Ureter (tissue), 1 donor: ENCODE measurements at places on chromosomes 1 and 21.

- DNase-seq, result no peak
Measured at GRCh38 chr21:25942135-25942534, 207.4 kb downstream of the GABPA start.

- DNase-seq, result no peak
Measured at GRCh38 chr1:63931468-63931867, 157.7 kb downstream of the ROR1 start.

DNA sequence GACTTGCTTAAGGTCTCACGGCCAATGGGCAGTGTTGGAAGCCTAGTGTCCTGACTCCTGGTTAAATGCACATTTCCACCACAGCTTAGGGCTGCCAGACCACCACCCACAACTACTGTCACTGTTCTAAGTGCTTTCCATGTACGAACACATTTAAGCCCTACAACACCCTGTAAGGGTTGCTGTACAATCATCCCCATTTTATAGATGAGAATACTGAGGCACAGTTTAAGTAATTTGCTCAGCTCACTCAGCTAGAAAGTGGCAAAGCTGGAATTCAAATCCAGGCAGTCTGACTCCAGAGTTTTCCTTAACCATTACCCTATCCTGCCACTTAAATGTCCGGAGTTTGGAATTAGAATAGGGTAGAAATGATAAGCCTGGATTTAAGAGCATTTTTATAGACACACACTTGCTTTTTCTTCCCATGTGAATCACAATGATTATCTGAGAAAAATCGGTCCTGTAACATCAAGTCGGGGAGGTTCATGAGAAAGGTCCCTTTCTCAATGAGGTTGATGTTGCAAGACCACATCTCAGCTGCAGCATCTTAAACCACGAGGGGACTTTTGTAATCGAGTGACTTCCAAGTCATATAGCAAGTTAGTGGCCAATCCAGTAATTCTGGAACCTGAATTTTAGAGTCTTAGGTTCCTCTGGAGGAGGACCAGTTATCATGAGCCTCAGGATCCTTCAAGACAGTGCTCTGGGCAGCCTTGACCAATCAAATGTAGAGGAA, 8.6 kb downstream of the E2F2 start:
- DNase-seq, result no peak

DNA sequence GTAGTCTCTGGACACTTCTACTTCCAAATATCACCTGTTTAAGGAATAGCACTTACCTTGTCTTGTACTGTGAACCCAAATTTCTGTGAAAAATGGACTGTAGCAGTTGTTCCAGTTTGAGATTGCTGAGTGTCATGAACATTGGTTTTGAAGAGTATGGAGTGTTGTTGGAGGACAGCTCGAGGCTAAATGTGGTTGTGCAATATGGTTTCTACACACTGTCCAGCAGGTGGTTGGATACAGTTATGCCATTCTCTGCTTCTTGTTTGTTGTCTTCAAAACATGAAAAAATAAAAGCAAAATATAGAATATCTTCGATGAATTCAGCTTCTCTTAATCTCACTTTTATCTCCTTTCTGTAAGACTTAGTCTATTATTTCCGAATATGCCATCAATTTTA, 67.1 kb downstream of the DDR2 start:
- no peak for DNase-seq

DNA sequence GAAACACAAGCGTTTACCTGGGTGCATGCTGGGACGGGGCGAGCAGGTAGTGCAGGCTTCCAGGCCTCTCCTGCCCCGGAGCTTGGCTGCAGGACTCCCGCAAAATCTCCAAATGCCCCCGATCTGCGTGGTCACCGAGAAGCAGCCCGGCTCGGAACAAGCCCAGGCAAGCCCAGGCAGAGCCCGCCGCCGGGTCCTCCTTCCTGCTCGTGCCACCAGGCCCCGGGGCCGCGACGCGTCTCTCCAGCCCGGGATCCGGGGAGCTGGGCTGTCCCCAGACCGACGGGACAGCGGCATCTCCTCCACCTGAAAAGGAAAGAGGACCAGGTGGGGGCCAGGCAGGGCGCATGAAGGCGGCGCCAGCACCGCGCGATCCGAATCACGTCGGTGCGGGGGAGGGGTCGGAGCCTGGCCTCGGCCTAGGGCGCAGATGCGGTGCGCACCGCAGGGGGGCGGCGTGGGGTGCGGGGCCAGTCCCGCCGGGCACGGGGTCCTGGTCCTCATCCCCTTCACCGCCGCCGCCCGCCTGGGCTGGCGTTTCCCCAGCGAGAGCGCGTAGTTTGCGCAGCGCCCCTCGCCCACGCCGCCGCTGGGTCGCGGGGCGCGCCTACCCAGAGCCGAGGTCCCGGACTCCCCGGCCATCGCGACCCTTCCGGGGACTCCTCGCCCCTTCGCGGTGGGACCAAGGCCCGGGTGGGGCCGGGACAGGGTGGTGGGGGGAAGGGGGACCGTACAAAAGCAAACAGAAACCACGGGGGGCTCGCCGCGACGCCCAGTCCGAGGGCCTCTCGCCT, 52.4 kb upstream of the H6PD start:
- DNase-seq, result no peak

GRCh38 chr1:213057264-213058059, 6.4 kb downstream of the RPS6KC1 start:
- no peak for DNase-seq

- no peak for DNase-seq
Measured at GRCh38 chr1:221824025-221824424, 82.1 kb upstream of the DUSP10 start.
